ENCODE measurements at places on chromosomes 2 and 18. TPM values are rescaled to one million over a fixed set of nuclear protein-coding genes. Genes with fewer than 3 reads are reported as not detected.

Gene GBX2
- total RNA-seq = 0.47 TPM

Gene GIGYF2
- 173 TPM for total RNA-seq

Gene AQP4
- 2.4 TPM for total RNA-seq

Gene MC2R
- total RNA-seq = not detected

DNA sequence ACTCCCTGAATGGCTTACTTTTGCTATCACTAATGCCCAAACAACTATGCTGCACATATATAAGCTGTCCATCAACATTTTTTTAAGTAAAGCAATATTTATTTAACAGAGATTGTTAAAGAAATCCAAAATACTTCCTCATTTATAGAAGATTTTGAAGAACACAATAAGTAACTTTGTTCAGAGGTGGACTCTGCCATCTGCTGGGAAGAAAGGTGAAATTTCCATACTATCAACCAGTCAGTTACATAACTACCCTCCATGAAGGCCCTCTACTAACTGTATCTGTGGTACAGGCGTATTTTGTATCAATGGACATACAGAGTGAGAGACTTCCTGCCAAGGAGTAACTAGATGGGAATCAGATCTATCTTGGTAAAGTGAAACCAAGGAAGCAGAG lies 106.0 kb downstream of the DTNB start:
- DNase-seq = peak; percentile 51

- no peak for DNase-seq
These were observed 5.0 kb downstream of the RNF152 start for GRCh38 chr18:61887838-61888237.

- no peak for DNase-seq
These were observed 205.4 kb downstream of the TMEM163 start for GRCh38 chr2:134513465-134513804.

- DNase-seq = no peak
These were observed 43.9 kb upstream of the OTOF start for GRCh38 chr2:26521913-26522180.

DNA sequence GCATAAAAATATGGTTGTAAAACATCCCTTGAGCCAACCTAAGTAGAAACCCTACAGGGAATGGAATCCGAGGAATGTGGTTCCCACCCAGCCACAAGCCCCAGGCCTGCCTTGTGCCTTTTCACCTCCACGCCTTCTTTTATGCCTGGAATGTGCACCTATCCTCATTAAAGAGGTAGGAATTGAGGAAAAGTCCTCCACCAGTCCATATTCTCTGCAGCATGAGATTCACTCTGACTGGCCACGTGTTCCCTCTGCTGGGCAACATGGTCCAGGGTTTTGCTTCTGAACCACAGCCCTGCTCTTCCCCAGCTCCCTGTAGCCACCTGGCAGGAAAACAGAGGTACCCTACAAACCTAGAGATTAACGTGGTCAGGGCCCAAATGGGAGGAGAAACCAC lies 787.9 kb upstream of the RAB6C start:
- no peak for DNase-seq

GRCh38 chr18:51009072-51009471 lies 20.9 kb upstream of the SMAD4 start:
- no peak for DNase-seq

GRCh38 chr2:101766871-101767739 lies 69.6 kb downstream of the MAP4K4 start:
- DNase-seq = no peak

DNA sequence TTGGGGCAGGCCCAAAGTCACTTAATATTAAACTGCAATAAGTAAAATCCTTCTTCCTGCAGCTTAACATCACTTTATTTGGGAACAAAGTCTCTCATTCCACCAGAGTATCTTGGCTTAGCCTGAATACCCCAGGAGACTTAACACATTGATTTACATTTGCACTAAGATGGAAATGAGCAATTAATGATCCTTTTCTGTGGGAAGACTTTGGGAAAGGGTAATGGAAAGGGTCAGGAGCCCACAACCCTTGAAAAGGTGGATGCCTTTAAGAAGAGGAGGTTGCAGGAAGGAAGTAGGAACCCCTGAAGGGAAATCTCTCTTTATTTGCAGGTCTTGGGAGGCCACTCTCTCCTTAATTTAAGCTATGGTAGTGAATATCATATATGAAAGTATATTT lies 28.0 kb upstream of the BARD1 start:
- no peak for DNase-seq

- DNase-seq = no peak
These were observed 138.3 kb upstream of the ETAA1 start for GRCh38 chr2:67258831-67259230.

DNA sequence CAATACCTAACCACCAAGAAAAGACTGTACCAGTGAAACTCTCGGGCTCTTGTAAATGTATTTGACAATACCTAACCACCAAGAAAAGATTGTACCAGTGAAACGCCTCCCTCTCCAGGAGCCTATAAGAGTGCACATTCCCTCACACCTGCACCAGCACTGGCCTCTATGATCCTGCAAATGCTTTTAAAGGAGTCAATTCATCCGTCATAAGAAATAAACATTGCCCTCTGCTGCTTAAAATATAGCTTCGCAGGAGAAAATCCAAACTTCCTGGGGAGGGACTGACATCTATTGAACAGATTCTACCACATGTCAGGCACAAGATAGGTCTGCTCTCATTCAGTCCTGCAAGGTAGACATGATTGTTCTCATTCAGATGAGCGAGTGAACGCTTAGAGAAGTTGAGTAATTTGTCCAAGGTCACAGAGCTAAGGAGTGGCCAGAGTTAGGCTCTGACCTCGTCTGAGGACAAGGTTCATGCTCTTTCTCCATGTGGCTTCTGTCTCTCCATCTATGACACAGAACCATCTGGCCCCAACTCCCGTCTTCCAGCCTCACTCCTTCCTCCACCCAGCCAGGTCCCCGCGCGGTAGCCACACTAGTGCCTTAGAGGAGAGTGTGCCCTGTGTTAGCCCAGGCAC lies 38.7 kb downstream of the MCFD2 start:
- no peak for DNase-seq

All from testis (tissue), 5 donors.